ENCODE measurements at places on chromosomes 16 and 17.

DNA sequence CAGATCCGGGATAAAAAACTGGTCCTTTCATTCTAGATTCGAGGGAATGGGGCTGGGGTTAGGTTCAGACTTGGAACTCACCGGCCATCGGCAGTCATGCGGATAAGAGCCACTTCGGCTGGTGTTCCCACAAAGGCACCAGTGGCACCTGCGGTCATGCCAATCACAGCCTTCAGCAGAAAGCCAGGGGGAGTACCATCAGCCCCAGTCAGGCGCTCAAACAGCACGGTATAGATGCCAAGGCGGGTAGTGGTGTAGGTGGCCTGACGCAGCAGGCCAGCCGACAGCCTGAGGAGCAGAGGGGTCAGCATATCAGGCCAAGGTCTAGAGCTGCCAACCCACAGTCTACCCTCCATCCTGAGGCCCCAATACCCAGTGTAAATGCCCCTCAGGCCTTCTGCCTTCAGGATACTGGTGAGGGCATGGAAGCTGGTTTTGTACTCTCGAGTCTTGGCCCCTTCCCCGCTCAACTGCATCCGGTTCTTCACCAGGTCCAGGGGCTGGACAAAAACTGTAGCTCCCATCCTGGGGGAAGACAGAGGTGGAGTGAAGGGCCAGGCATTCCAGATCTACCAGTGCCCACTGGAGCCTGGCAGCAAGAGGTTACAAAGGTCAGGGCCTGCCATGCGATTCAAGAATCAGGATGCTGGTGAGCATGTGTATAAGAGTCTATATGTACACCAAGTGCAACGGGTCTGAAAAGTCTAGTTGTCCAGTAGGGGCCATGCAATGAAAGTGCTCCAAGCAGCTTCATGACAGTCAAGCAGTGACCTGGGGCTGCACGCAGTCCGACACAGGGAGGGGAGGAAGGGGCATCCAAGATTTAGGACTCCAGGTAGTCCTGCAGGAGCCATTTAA lies 929 bp downstream of the SLC25A11 start:
- DNase-seq: no peak

GRCh38 chr16:65773301-65773874 lies 593.1 kb upstream of the CDH5 start:
- no peak for DNase-seq

DNA sequence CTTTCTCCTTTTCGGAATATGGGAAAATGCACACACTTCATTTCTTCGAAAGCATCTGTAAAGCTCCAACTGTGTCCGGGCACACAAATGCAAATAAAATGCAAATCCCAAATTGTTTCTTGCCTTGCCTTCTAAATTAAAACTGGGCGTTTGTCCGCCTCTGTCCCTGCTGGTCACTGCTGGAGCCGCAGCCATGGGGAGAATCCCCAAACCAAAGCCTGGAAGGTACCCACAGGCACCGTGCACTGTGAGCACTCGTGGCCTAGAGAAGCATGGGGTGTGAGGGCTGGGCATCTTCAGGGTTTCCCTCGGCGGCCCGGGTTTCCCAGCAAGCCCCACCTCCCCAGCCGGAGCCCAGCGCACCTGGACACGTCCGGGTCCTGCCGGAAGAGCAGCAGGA lies 2.9 kb downstream of the SLC47A2 start:
- DNase-seq: no peak

DNA sequence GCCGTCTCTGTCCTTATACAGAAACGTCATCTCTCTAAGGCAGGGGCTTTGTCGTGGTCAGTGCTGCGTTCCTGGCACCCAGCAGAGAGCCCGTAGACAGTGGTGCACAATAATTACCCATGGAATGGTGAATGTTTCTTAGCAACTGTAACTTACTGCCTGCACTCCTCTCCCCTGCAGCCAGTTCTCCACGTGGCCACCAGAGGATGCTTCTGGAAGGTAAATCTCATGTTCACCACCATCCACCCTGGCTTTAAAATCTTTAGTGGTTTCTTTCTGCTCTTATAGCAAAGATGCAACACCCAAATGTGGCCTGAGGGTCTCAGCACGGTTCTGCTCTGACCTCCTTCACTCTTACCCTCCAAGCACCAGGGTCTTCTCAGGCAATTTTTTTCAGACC lies 150.8 kb downstream of the GRIN2A start:
- DNase-seq: no peak

- no peak for DNase-seq
These were observed 5.4 kb upstream of the KIF18B start for GRCh38 chr17:44952946-44953475.
